GM18507 (cell line): ENCODE measurements at places on chromosomes 11 and 22.

GRCh38 chr11:44566952-44567875, 1.8 kb downstream of the CD82 start:
- no peak for DNase-seq

- no peak for DNase-seq
Observed at GRCh38 chr11:61826930-61827570, 1.1 kb upstream of the FADS2 start.

DNA sequence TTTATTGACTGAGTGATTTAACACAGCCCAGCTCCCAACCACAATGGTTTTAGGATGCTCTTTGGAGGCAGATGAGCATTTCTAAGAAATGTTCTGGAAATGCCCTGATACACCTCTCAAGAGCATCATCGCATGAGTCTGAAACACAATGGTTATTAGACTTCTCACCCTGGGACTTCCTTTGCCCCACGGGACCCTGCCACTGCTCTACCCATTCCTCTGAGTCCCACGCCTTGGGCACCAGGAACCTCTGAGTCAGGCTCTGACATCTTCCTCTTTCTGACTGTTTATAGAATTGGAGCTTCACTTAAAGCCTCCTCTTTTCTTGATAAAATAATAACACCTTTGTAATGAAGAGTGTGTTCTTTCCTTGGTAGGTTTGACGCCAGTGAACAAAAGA, 85.6 kb upstream of the PARVA start:
- no peak for DNase-seq

- DNase-seq = no peak
Observed at GRCh38 chr11:114918286-114918685, 240.0 kb downstream of the NXPE2 start.

DNA sequence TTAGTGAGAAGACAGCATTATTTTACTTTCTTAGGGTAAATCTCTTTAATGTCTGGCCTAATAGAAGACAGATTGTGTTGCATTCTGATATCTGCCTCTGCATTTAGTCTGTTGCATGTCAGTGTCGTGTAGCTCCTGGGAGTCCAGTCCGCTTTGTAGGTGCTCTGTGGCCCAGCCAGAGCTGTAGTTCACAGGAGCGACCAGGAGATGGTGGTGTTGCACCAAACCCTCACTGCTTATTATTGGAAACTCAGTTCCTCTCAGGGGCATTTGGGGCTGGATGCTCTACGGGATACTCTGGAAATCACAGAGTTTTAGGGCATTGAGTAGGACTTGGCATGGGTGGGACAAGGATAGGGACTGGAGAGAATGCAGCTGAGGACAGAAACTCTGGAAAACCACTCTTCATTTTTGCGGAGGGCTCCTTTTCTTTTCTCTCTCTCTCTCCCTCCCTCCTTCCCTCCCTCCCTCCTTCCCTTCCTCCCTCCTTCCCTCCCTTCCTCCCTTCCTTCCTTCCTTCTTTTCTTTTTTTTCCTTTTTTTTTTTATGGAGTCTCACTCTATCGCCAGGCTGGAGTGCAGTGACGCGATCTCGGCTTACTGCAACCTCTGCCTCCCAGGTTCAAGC, 21.7 kb downstream of the MIAT start:
- peak; percentile 62 for DNase-seq

DNA sequence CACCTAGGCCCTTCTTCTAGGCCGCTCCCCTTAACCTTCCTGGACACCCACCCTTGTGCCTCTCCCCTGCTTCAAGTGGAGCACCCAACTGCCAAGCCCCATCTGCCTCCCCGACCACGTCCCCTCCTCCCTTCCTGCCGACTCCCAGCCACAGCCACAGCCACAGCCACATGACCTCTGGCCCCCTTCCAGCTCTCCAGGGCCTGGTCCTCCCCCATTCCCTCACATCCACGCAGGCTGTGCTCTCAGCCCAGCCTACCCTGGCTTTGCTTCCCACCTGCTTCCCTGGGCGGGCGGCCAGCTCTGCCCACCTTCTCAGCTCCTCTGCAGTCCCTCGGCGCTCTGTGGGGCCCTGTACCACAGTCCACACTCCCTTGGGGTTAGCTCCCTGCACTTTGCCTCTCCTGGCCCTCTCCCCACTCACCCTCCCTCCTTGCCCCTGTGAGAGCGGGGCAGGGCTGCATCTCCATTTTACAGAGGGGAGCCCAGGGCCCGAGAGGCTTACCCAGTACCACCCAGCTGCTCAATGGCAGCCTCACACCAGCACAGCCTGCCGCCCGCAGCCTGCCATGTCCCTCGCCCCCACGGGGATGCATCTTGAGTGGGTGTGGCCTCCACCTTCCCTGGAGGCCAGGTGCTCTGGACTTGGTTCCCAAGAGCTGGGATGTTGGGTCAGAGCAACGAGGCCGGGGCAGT, 20.3 kb downstream of the PARVG start:
- DNase-seq = no peak

- DNase-seq = no peak
Observed at GRCh38 chr11:112961751-112962578, 745 bp downstream of the NCAM1 start.

DNA sequence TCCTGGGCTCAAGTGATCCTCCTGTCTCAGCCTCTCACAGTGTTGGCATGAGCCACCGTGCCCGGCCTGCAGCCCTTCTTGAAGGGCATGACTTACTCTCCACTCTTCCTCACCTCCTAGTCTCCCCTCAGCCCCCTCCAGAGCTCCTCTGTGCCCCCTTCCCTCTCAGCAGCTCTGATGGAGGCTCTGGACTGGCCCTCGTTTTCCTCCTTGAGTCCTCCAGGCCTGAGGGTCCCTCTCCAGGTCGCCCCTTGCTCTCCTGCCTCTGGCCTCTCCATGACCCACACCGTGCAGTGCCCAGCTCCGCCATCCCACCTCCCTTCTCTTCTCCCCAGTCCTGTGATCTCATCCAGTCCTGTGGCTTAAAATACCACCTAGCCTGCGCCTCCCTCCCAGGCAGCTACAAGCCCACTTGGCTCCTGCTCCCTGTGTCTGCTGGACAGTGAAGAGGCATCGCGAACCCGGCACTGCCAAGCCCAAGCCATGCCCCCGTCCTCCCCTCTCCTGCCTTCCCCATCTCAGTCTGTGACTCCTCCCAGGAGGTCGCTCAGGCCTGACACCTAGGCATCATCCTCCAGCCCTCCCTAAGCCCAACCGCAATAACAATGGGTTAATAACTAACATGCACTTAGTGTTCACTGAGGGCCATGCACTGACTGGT, 11.9 kb downstream of the KCNJ4 start:
- no peak for DNase-seq

- peak; percentile 26 for DNase-seq
Observed at GRCh38 chr11:118838905-118839553, 44.7 kb upstream of the CXCR5 start.

DNA sequence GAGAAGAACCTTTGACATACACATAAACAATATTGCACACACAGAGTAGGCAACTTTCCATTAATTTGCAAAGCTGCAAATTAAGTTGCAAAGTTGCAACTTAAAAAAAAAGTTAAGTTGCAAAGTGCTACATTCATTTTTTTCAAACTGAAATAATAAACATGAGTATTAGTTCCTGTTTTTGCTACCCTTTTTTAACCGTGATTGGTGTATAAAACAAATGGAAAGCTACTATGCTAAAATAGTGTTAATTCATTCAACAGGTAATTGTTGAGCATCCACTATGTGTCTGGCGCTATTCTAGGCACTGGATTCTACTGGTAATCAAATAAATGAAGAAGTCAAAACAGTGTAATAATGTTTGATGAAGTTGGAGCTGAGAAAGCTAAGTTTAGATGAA, 8.1 kb downstream of the ZFP91 start:
- DNase-seq = no peak

DNA sequence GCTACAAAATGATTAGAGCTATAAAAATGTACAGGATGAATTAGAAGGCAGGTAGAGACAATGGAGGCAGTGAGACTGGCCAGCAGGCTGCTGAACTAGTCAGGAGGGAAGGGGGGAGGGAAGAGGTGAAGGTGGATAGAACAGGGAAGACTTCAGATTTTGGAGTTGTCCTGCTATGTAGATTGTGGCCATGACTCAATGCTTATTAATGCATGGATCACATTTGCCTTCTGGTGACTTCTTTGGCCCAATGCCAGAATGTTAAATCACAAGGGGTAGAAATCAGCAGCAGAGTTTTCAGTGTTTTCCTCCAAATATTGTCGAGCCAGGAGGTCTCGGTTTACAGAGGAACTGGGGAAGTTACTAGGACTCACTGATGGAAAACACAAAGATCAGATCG, 346.6 kb downstream of the AASDHPPT start:
- DNase-seq = no peak

GRCh38 chr22:49368976-49369725, 458.5 kb downstream of the BRD1 start:
- no peak for DNase-seq

GRCh38 chr11:86192519-86193257, 51.9 kb upstream of the EED start:
- DNase-seq = no peak

- DNase-seq = no peak
Observed at GRCh38 chr11:131841925-131842635, 471.7 kb downstream of the NTM start.

DNA sequence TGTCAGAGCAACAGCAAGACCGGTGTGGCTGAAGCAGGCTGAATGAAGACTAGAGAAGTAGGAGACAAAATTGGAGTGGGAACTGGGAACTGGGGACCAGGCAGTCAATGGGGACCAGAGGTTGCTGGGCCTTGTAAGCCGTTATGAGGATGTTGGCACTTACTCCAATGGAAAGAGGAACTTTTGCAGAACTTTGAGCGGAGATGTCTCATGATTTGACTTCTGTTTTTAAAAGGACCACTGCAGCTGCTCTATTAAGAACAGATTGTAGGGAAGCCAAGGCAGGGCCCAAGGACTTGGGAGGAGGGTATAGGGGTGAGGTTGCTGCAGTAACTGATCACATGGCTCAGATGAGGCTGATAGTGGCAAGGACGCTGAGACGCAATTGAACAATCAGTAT, 34.2 kb downstream of the IL18 start:
- no peak for DNase-seq
